ENCODE measurements at places on chromosomes 5 and 9. TPM values are rescaled to one million over a fixed set of nuclear protein-coding genes. Genes with fewer than 3 reads are reported as not detected.

The UBTD2 gene
- total RNA-seq = 8.2 TPM

The F2RL1 gene
- 2.6 TPM for total RNA-seq

The DMRT3 gene
- total RNA-seq = not detected

The CENPP gene
- 1.8 TPM for total RNA-seq

DNA sequence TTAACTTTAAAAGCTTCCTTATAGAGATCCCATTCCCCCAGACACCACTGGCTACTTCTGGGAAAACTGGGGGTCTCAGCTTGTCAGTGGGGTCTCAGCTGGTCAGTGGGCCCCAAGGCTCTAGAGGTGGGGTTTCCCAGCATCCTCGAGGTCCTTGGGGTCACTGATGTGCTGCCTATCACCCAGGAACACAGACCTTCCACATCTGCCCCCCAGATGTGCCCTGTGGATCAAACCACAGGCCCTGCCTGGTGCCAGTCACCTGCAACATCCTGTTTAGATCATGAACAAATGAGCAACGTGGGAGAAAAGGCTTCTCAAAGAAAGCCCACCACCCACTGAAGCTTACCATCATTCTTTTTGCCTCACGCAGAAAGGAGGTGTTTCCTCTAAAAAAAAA, 165.6 kb upstream of the FSTL4 start:
- H3K27me3 ChIP-seq = no peaks in the 10 kb centered on the region
- no peak for DNase-seq
- H3K4me1 ChIP-seq = no peaks in the 10 kb centered on the region
- H3K4me3 ChIP-seq = no peak overlapping the region
